ENCODE measurements at places on chromosomes 7 and 10. TPM values are rescaled to one million over a fixed set of nuclear protein-coding genes. Genes with fewer than 3 reads are reported as not detected.
A peak's percentile ranks its signal among the peaks of the same experiment; 100 is the strongest.

DNA sequence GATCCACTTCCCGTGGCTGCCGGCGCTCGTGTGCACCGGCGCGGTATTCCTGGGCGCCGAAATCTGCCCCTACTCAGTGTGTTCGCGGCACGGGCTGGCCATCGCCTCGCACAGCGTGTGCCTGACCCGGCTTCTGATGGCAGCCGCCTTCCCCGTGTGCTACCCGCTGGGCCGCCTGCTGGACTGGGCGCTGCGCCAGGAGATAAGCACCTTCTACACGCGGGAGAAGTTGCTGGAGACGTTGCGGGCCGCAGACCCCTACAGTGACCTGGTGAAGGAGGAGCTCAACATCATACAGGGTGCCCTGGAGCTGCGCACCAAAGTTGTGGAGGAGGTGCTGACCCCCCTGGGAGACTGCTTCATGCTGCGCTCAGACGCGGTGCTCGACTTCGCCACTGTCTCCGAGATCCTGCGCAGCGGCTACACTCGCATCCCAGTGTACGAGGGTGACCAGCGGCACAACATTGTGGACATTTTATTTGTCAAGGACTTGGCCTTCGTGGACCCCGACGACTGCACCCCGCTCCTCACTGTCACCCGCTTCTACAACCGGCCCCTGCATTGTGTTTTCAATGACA is 1.3 kb downstream of the CNNM1 start:
- DNase-seq: no peak

The CALML5 gene
- not detected for total RNA-seq

The ASAH2 gene
- total RNA-seq: 0.38 TPM

DNA sequence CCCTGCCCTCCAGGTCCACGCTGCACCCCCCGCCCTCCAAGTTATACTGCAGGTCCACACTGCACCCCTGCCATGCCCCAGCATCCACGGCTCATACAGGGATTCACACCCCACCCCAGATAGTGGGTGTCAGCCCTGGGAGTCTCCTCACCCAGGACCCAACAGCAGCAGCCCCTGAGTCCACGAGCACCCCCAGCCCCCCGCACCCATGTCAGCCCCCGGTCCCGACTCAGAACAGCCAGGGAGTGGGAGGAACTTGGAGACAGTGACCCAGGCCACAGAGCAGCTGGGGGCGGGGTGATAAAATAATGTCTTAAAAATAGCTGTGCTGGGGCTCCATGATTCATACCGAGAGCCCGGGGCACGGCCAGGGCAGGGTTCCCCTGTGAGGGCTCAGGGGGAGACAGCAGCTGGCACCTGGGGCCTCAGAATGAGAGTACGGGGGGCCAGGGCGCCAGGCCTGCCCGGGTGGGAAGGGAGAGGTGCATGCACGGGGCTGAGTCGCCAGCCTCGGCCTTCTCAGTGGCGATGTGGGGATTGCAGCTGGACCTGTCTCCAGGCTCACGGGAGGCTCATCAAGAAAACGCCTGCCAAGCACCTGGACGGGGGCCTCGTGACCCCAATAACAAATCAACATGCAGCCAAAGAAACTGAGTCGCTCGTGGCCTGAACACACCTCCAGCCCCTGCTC is 29.8 kb downstream of the ADAP1 start:
- DNase-seq: no peak

The METTL2B gene
- 29.0 TPM for total RNA-seq

GRCh38 chr10:71245420-71246325 is 33.3 kb downstream of the UNC5B start:
- no peak for DNase-seq

GRCh38 chr7:122643250-122643649 is 55.7 kb downstream of the RNF133 start:
- no peak for DNase-seq

- DNase-seq: no peak
Measured at GRCh38 chr7:37349979-37350590, 98.6 kb downstream of the ELMO1 start.

The ADCK2 gene
- total RNA-seq: 16.0 TPM

GRCh38 chr7:105816954-105817615 is 59.3 kb downstream of the ATXN7L1 start:
- no peak for DNase-seq

DNA sequence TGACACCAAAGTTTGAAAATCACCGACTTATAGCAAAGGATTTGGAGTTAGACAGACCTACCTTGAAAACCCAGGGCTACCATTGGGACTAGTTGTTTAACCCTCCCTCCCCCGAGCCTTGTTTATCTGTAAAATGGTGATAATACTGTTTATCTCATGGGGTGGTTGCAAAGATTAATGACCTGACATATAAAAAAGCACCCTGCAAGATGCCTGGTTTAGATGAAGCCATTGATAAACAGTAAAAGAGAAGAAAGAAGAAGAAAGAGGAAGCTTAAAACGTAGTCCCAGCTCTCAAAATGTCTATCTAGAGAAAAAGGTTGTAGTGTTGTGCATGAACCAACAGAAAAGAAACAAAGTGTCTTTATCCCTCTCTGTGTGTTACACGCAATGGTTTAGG is 145.7 kb downstream of the FGFR2 start:
- no peak for DNase-seq

DNA sequence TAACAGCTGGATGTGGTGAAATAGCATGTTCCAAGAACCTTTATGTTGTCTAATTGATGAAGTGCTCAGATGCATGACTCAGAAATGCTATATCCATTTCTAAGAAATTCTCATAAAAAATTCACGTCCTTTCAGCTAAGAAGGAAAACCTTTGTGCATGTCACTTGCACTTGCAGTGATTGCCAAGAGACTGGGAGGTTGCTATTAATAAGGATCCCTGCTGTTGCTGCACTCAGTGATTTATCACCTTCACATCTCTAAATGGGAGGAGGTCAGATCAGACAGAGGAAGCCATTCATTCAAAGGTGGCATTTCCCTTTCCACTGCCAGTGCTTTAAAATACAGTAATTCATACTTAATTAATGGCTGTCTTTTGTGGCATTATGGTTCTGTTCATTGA is 89.5 kb downstream of the THSD7A start:
- no peak for DNase-seq

- no peak for DNase-seq
Measured at GRCh38 chr7:100353685-100354330, 4.1 kb upstream of the PILRB start.

The WDR86 gene
- 22.3 TPM for total RNA-seq

DNA sequence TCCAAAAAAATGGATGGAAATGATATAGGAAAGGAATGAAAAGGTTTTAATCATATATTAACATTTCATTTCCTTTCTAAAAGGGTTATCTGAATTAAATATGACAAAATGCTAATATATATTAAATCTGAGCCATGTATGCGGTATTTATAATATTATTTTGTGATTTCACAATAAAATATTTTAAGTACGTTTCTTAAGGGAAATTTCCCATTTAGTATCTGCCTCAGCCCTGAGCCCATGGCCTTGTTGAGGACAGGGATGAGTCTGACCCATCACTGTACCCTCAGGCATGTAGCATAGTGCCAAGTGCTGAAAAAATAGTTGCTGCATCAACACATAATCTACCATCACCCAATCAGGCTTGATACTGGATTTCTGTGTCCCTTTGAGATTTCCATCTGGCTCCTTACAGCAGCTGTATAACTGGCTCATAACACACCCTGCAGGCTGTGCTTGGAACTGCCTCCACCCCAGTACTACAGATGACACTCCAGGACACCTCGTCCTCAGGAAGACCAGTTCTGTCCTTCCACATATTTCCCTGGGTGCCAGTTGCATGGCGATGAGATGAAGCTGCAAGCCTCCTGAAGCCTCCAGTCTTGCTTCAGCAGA is 59.4 kb upstream of the ASAH2 start:
- DNase-seq: no peak

DNA sequence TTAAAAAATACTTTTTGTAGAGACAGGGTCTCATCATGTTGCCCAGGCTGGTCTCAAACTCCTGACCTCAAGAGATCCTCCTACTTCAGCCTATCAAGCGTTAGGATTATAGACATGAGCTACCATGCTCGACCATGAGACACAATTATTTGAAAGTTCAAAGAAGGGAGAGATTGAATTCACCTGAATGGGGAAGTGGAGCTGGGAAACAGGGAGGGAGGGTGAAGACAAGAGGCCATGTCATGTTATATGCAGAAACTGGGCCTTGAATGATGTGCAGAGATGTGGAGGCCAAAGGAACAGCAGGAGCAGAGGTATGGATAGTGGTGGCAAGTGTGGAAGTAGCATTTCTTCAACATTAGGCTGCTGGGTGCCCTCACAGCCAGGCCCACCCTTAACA is 18.7 kb upstream of the CYCS start:
- no peak for DNase-seq

DNA sequence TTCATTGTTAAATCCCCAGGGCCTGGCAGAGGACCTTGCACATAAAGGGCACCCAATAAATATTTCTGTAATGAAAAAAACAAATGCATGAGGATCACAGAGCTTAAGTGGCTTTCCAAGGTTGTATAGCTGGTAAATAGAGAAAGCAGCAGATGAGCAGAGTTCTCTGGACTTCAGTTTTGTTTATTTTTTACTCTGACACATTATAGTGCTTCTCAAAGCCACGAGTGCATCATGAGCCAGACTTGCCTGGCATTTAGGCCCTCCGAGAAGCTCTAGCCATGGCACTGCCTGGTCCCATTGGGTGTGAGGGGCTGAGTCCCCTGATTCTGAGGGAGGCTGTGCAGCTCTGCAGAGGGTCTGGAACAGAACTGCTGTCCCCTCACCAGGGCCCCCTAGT is 87.2 kb upstream of the ZNF32 start:
- no peak for DNase-seq

DNA sequence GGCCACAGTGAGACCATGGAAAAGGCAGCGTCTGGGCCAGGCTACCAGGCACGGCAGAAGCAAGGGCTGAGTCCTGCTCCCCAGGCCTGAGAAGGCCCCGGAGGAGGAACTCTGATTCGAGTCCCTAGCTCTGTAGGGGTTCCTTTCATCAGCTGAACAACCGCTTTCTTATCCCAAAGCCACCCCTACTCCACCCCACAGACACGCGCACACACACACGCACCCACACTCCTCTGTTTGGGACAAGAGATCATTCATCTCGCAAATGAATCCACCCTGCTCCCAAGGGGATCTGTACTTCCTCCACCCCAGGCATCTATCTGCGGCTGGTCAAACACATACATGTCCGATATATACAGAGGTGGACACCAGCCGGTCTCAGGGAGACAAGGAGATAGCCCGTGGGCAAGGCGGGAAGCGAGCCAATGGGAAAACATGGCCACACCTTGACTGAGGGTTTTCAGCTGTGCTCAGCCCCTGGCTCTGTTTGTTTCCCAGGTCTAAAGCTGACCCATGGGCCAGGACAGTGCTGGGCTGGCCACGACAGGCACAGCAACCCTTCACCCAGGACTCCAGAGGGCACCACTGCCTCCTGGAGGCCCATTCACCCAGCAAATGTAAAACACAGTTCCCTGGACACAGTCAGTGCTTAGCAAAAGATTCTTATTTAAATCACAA is 7.3 kb downstream of the ZCCHC24 start:
- peak; percentile 20 for DNase-seq

DNA sequence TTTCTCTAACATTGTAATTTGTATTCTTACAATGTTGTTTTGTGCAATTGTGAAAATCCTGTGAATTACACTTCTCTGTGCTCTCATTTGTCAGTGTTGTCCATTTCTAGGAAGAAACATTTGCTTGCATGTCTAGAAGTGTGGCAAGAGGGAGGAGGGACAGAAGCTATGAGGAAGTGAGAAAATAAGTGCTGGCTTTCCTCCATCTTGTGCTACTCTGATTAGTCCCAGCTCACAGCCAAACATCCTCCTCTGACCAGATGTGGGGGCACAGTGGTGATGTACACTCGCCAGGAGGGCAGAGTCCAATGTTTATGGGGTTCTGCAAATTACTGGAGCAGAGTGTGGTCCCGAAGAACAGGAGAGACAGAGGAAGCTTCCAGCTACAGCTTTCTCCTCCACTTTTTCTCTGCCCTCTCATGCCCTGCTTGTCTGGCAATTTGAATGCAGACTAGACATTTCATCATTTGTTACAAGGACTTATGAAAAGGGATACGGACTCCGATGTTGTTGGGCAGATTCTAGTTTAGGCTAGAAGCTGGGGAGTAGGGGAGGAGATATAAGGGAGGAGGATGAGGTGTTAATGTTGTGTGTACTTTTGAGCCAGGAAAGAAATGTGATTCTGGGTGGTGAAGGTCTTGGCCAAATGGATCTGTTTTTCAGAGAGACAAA is 131.0 kb upstream of the C1GALT1 start:
- no peak for DNase-seq

DNA sequence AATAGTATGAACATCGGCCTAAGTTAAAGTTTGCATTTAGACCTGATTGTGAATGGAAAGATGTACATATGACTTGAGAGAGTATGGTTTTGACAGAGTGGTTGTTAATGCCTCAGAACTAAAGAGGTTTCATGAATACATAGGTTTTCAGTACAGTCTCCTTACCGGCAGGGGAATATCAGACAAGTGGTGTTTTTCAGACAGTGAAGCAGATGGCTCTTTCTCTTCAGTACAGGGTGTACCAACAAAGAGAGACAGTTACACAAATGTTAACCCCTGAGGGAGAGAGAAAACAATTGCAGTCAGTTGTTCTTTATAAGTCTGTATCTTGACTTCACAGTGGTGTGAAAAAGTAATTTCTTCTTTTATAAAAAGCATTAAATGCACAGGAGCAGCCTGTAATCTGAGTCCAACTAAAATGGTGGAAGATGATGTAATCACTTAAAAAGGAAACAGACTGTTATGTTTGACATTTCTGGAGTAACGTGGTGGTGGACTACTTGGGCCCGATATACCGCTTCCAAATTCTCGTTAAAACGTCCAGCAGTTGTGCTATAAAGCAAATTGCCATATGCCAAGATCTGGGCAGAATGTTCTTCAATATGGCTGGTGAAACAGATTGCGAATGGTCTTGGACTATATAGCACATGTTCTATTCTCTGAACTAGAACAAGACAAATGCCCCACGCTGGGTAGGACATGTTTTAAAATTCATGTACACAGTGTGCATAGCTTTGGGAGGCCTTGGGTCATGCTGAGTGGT is 69.2 kb downstream of the SDK1 start:
- no peak for DNase-seq

The CFAP43 gene
- not detected for total RNA-seq

- no peak for DNase-seq
Measured at GRCh38 chr7:151551820-151552219, 32.1 kb upstream of the RHEB start.

The UPK3B gene
- total RNA-seq: 44.3 TPM

The AKR1C4 gene
- total RNA-seq: not detected

GRCh38 chr10:127142136-127142535 is 54.3 kb downstream of the INSYN2A start:
- no peak for DNase-seq

Data from omental fat pad (tissue), 4 donors.